ENCODE measurements at places on chromosomes 16 and 17.
A peak's percentile ranks its signal among the peaks of the same experiment; 100 is the strongest.

DNA sequence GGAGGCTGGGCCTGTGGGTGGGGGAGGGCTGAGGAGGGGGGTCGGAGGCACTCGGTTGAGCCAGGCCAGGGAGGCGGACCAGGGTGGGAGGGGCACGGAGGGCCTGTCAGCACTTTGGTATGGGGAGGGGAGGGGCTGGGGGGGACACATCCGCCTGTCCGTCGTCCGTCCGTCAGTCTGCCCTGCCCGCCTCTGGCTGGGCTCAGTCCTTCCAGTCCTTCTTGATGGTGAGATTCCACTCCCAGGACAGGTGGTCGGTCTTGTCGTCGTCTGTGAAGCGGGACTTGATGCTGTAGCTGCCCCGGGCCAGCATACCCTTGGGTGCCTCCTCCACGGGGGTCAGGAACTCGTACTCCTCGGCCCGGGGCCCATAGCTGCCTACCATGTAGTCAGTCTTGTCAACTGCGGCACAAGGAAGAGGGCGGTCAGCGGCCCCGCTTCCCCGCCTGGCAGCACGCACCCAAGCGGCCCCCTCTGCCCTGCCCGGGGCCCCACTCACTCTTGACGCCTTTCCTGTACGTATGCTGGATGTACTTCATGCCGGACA, 2.4 kb downstream of the ARHGDIA start:
- no peak for DNase-seq

DNA sequence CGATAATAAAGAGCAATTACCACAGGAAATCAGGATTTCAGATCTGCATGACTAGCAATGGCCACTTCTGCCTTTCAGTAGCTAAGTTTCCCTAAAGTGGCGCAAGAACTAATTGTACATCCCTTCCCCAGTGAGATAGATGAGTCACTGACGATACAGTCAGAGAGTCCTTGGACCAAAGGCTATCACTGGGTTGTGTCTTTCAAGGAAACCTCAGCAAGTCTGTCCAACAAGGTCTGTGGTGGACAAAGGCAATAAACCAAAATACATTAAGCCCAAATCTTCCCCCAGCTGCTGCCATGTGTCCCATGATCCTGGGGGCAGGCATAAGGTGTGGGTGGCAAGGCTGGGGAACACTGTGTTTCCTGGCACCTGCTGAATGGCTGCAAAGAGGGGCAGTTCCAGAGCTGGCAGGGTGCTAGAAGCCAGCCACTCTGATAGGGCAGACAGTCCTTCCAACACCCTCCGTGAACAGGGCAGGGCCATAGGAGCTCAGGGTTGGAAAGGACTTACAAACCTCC, 20.5 kb upstream of the MTMR4 start:
- DNase-seq, result no peak

GRCh38 chr17:41586863-41587495, at the start of gene KRT14:
Gene KRT14, minus strand, starts transcription at chr17:41586895. Its CDS starts 61 bp downstream, at chr17:41586834.
- DNase-seq, result no peak

- no peak for DNase-seq
Measured at GRCh38 chr16:84505249-84506187, 1.1 kb upstream of the MEAK7 start.

DNA sequence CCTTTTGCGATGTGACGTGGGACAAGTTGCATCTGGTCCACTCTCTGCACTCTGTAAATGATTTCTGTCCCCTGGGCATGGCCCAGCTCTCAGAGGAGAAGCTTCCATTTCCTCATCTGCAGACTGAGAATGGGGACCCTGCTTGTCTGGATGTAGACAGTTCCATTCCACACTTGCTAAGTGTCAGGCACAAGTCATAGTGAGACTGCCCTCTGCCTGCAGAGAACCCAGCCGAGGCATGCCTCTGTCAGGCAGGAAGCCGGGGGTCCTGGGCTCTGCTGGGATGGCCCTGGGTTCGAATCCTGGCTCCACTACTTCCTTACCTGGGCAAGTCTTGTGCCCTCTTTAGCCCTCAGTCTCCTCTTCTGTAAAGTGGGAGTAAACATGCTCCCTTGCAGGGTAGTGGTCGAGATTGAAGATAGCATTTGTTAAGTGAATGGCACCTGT, 4.1 kb downstream of the MAP2K3 start:
- DNase-seq, result peak; percentile 28

- no peak for DNase-seq
Measured at GRCh38 chr17:50255766-50256635, 18.3 kb upstream of the TMEM92 start.

DNA sequence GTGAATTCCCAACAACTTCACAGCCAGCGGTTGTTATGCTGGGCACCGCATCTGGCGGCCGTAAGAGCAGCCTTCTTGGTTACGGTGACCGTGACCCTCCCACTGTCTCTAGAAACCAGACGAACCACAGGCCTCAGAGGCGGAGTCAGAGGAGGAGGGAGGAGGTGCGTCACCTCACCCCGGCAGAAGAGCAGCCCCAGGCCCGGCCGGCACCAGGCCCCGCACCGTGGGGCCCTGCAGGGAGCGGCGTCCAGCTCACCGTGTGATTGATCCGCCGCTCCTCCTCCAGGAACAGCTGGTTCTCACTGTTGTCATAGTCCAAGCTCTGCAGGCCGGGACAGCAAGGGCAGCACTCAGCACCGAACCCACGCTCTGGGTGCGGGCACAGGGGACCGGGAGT, 13.7 kb downstream of the CLCN7 start:
- DNase-seq, result no peak

- DNase-seq, result peak; percentile 36
Measured at GRCh38 chr16:30609002-30609925, 925 bp downstream of the ZNF689 start.

- DNase-seq, result no peak
Measured at GRCh38 chr16:79740252-79740651, 139.7 kb upstream of the MAF start.

- DNase-seq, result no peak
Measured at GRCh38 chr16:27511657-27512448, 37.9 kb downstream of the GTF3C1 start.

DNA sequence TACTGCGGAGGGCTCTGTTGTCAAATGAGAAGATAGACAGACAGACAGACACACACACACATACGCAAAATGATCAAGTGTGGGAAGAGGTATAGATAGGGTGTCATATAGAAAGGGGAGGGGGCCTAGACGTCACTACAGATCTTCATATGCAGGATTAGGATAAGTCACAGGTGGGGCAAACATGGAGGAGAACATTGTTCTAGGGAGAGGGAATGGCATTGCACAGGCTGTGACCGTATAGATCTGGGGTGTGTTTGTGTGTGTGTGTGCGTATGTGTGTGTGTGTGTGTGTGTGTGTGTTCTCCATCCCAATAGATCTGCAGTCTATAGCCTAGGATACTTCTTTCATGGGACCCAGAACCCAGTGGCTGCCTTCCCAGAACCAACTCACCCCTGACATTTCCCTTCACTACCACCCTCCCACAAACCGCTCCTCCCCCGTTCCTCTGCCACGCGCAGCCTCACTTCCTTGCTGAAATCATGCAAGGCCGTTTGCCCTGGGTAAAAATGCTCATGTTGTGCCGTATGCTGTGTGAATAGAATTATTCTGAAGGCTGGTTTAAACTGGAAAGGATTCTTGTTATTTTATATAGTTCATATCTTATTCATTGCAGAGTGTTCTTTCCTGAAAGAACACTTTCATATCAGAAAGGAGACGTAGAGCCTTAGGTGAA, 50.5 kb upstream of the CCL1 start:
- peak; percentile 16 for DNase-seq
